Frontal cortex (tissue), 4 donors: ENCODE measurements at places on chromosomes 13 and 19. TPM values are rescaled to one million over a fixed set of nuclear protein-coding genes. Genes with fewer than 3 reads are reported as not detected.

- no peak for DNase-seq
Observed at GRCh38 chr13:107118506-107118905, 550.6 kb upstream of the ARGLU1 start.

The PEAK3 gene
- total RNA-seq = under 0.01 TPM

- no peak for DNase-seq
Observed at GRCh38 chr19:39370735-39371134, 20.2 kb downstream of the PAF1 start.

The RAB20 gene
- total RNA-seq = 2.0 TPM

The TMEM150B gene
- total RNA-seq = not detected

GRCh38 chr13:95254339-95254738, 46.9 kb downstream of the ABCC4 start:
- DNase-seq = no peak

DNA sequence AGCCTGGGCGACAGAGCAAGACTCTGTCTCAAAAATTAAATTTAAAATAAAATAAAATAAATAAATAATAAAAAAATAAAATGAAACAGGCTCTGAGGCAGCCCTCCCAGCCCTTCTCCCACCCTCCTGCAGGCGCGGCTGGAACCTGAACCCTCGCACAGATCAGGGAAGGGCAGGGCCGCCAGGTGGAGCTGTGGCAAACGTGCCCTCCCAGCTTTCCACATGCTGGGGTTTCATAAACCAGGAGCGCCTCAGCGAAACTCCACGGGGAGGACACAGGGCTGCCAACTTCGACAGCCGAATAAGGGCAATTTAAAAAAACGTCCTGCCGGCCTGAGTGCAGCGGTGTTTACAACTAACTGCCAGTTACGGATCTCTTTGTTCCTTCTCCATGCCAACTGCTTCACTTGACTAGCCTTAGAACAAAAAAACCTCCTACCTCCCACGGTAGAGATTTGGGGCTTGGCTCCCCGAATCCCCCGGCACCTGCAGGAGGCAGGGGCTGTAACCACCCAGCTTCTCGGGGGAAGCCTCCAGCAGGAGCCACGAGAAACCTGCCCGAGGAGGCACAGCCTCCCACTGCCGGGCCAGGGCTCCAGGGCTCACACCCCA, 15.9 kb downstream of the ZNF787 start:
- peak; percentile 69 for DNase-seq

The LNX2 gene
- 11.8 TPM for total RNA-seq

GRCh38 chr13:62846302-62846701, 1430.7 kb upstream of the PCDH20 start:
- no peak for DNase-seq

DNA sequence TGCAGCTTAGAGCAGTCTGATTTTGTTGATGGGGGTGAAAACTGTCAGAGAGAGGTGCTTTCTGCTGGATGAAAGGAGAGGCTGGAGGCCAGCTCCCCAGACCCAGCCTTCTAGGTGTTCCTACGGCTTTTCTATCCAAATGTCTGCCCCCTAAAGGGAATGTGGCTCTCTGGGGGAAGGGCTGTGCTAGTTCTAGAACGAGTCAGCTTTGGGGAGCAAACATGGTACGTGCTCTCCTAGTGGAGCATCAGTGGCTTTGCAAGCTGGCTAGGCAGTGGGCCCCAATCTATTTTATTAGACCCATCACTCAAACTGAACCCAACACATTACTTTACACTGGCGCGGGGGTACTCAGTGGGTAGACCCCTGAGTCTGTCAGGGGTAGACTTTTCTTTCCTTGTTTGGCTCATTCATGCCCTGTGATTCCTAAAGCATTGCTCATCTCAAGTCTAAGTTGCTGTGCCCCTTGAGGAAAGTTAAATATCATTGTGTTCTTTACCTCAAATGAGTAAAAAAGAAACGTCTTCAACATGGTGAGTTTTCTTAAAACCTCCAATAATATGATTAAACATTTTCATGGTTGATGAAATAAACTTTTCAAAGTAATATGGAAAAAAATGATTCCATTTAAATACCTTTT, 254.9 kb downstream of the DLEU7 start:
- DNase-seq = no peak

DNA sequence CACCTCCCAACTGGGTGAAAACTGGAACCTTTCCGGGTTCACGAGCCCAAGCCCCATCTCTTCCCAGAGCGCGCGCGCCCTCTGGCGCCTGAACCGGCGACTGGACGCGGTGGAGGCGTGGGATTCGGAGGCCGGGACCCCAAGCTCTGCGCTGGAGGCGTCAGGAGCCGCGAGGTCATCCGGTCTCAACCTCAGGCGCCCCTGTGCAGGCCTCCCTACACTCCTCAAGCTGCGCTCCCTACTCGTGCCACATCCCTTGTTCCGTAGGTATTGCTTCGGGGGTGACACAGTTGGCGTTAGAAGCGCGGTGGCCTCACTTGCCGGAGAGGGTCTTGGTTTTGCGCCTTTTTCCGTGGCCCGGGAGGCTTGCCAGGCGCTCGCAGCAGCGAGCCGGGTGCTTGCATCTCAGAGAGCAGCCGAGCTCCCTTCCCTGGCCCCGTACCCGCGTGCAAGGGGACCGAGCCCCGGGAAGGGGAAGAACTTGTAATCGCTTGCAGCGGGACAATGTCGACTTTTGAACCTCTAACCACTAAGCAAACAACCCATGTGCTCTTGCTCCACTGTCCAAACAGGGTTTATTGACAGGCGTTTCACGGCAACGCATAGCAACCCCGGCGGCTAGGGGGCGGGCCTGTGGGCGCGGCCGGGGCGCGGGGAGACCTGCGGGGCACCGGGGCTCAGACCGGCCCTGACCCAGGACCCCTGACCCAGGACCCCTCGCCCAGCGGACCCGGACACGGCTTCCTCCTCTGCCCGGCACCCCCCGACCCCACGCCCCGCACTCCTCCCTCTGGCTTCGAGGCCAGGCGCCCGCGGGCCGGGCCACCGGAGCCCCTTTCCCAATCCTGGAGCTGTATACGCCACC, 8.5 kb downstream of the CDX2 start:
- peak; percentile 30 for DNase-seq
